EH (cell line): ENCODE measurements at places on chromosomes 12 and 14.

DNA sequence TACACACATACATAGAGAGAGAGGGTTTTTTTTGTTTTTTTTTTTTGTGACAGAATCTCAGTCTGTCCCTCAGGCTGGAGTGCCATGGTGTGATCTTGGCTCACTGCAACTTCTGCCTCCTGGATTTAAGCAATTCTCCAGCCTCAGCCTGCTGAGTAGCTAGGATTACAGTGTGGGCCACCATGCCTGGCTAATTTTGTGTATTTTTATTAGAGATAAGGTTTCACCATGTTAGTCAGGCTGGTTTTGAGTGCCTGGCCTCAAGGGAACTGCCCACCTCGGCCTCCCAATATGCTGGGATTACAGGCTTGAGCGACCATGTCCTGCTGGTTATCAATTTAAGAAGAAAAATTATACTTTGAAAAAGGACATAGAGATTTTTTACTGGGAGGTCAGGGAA lies 710.6 kb downstream of the SLC6A15 start:
- DNase-seq: no peak

GRCh38 chr12:43206396-43206795 lies 345.6 kb downstream of the ADAMTS20 start:
- DNase-seq: peak; percentile 13

DNA sequence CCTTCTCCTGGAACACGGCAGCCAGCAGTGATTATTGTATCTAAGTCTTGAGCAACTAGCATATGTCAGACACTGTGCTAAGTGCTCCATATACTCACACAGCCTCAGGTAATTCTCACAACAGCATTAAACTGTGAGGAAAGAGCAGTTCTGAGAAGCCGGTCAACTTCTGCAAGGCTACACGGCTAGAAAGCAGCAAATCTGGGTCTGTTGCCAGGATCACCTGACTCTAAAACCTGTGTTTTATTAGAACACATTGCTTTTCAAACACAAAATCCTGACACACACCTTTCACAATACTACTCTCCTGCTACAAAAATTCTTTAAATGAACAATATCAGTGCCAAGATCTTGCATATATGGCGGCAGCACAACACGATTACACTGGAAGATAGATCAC lies 49.8 kb upstream of the CRACR2A start:
- DNase-seq: no peak

DNA sequence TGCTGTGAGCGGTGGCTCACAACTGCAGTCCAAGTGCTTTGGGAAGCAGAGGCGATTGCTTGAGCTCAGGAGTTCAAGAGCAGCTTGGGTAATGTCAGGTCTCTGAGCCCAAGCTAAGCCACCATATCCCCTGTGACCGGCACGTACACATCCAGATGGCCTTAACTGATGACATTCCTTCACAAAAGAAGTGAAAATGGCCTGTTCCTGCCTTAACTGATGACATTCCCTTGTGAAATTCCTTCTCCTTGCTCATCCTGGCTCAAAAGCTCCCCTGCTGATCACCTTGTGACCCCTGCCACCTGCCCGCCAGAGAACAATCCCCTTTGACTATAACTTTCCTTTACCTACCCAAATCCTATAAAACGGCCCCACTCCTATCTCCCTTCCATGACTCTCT lies 48.6 kb downstream of the SLC25A47 start:
- no peak for DNase-seq

DNA sequence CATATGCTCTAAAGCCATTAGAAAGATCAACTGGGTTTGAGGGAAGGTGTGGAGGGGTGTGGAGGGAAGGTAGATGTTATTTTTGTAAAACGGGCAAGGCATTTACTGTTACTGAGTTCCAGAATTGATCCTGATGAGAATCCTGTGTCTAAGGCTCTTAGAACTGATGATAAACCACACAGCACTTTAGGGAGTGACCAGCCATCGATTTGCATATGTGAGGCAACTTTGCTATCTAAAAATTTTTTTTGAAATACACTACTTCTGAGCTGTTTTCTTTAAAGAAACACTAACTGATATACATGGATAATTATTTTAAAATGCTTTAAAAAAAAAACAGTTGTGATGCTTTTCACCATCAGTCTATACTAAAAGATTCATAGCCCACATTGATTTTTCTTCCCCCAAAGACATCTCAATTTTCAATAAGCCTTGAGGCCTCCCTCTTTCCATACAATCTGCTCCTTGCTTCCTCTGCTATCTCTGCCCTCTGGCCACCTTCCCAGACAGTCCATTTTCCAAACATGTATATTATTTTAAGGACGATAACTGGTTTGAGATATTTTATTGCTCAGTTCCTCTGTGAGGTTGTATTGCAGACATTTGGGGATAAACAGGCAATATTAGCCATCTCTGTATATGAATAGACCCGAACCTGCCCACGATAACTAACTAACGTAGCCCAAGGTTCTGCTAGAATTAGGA lies 265.9 kb downstream of the EFCAB11 start:
- DNase-seq: no peak

DNA sequence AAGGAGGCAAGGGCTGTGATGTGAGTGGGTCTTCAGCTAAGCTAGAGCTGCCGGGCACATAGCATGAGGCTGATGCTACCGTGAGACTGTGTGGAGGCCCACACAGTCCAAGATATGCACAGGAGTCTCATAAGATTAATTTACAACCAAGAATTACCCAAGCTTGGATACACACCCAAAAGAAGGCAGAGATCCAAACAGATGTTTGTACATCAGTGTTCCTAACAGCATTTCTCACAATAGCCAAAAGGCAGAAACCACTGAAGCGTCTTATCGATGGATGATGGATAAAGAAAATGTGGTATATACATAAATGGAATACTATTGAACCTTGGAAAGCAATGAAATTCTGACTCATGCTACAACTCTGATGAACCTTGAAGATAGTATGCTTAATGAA lies 40.8 kb upstream of the RIC8B start:
- DNase-seq: no peak

DNA sequence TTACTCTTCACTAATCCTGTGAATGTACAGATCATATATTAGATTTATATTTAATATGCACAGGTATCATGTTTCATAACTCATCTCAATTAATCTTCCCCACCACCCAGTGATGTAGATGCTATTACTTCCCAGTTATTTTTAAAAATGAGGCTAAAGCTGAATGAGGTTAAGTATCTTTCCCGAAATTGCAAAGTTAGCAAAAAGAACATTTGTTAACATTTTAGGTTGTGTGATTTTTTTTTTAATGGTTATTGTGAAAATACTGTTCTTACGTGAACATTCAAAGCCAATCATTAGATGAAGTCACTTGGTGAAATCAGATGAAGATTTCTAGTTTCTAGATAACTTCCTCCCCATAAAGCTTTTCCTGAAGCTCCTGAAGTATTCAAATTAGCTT lies 186.9 kb upstream of the PLEKHA5 start:
- no peak for DNase-seq

DNA sequence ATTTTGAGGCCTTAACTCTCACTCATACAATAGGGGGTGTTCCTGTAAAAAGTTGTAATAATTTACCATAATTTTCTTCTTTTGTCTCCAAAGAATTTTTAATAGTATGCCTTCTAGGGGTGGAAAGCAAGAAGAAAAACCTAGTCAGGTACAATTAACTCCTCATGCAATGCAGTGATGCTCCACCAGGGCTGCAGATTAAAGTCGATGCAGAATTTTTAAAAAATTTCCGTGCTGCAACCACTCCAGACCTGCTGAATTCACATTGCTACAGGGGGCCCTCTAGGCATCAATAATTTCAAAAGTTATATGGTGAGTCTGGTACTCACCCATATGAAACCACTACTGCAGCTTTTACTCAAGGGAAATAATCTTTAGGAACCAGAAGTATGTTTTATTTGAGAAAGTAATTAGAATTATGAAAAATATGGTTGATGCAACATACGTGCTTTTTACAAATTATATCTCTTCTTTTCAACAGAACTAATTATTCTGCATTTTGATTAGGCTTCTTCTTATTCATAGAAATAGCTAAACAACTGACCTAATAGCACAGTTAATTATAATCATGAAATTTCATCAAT lies 353.2 kb downstream of the BCAT1 start:
- no peak for DNase-seq

GRCh38 chr12:69881771-69882170 lies 56.7 kb downstream of the MYRFL start:
- no peak for DNase-seq

DNA sequence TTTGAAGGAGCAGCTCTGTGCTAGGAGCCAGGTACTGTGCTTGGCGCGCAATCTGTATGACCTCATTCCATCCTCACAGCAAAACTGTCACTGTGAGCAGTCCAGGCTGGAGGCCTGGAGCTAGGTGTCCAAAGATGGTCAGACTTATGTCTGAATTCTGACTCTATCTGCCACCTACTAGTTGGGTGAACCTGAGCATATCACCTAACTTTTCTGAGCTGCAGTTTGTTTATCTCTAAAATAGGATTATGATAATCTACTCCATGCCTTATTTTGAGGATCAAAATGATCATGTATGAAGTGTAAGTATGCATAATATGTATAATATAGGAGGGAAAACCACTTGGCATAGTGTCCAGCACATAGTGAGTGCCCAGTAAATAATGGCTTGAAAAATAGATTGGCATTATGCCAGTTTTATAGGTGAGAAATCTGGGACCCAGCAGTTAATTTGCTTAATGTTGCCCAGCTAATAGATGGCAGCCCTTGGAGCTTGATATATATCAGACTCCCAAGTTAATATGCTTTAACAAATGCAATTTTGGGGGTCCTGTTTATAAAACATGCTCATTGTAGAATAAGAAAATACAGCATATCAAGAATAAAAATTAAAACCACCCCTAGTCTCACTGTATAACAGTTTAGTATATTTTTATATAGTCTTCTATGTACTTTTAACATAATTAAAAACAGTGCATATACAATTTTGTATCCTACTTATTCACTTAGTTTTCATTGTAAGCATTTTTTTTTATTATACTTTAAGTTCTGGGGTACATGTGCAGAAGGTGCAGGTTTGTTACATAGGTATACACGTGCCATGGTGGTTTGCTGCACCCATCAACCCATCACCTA lies 4.5 kb upstream of the JPH4 start:
- DNase-seq: no peak

GRCh38 chr12:43008953-43009845 lies 419.7 kb upstream of the PRICKLE1 start:
- DNase-seq: no peak

DNA sequence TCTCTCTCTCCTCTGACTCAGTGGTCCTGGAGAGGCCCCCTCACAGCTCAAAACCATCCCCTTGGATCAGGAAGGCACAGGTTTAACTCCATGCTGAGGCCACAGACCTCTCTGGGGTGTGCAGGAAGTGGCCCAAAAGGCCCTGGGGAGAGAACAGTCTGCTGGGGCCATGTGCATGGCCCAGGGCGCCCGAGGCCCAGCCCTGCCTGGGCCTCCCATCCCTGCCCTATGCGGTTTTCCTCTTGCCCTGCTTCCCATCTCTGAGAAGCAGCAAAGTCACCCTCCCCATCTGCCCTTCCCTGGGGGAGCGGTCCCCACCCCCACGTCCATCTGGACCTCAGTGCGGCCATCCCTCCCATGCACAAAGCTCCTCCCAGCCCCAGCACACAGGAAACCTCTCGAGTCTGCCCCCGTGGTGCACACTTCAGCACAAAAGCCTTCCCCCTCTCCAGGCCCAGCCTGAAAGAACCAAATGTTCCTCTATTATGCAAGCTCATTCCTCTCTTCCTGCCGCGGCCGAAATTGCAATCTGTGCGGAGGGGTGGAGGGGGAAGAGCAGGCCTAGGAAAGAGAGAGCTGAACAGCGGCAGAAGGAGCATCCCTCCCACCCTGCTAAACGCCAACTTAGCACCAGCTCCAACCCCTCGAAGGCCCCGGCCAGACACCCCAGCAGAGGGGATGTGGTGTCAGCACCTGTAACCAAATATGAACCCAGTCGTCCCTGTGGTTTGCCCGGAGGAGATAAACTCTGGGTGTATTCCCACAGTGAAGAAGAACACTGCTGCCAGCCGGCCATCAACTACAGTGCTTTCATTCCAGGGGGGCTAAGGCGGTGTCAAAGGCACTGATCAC lies 108.5 kb downstream of the SCARB1 start:
- peak; percentile 93 for DNase-seq

DNA sequence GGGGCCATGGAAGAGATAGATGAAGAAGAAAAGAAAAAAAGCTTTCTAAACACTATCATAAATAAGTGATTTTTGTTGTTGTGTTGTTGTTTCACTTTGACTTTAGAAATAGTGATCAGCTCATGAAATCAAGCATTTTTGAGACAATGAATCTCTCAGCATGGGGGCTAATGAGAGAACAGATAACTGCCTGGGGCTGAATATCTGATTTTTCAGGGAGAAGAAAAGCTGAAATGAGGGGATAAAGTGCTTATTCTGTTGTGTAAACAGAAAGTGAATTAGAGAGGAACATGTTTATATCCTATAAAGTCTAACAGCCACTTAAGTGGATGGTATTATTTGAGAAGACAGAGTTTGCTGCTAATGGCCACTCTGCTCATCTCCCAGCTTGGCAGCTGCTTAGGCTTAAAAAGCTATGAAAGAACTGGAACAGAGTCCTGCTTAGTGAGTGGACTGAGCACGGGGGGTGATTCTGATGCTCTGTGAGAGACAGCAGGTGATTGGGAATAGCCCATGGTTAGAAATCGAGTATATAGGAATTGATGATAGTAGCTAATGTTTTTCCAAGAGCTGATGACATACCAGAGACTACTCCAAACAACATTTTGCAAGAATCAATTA lies 646.1 kb upstream of the TMEM132C start:
- no peak for DNase-seq

GRCh38 chr14:67583711-67584644 lies 16.1 kb downstream of the PIGH start:
- DNase-seq: peak; percentile 59

DNA sequence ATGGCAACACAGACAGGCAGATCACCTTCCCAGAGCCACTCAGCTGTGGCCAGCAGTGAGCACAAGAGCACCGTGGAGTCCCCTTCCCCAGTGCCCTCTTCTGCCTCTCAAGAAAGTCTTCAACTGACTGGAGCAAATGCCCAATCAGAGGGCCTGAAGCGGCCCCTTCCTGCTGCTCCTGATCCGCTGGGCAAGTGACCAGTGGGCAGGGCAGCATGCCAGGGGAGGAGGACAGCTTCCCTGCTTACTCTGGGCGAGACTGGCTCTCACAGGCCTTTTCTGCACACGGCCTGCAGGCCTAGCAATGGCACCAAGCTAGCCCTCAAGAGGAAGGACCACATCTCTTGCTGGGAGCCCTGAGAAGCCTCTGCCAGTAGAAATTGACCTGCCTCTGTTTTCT lies 890 bp downstream of the KRT71 start:
- DNase-seq: no peak

- no peak for DNase-seq
These were observed 756.6 kb downstream of the NOVA1 start for GRCh38 chr14:25841226-25841625.

DNA sequence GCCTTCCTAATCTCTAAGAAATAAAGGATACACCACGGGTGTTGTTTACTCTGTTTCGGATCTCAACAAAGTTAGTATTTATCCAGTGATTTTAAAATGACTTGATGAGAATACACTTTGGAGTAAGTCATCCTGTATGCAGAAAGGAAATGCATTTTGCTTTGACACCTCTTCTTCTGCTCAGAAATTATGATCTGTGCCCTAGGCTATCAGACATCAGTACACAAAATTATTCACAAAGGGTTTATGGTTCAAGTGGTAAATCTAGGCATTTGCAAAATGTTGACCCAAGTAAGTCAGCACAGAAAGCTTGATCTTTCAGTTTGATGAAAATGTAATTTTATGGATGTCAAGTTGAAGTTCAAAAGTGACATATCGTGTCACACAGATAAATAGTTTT lies 248.5 kb downstream of the ATP23 start:
- DNase-seq: no peak

- DNase-seq: no peak
These were observed 140.0 kb upstream of the LHX5 start for GRCh38 chr12:113611652-113612051.
